ENCODE measurements at places on chromosomes 11 and 22. TPM values are rescaled to one million over a fixed set of nuclear protein-coding genes. Genes with fewer than 3 reads are reported as not detected.

DNA sequence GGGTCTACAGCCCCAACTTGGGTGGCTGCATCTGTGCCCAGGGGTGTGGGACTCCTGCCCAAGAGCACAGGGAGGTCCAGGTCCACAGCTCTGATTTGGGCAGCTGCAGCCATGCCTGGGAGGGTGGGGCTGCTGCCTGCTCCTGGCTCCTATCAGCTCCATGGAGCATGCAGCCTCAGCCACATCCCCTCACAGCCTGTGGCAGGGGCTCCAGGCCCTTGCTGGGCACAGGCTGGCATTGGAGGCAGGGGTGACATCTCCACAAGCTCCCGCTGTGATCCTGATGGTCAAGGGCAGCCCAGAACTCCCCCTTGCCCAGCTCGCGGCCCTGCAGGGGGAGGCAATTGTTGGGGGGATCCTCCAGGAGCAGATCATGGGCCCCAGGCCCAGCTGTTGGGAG lies 6.3 kb upstream of the OR56A4 start:
- no peak for DNase-seq

- DNase-seq, result no peak
These were observed 7.4 kb downstream of the APOBEC3D start for GRCh38 chr22:39028281-39028680.

DNA sequence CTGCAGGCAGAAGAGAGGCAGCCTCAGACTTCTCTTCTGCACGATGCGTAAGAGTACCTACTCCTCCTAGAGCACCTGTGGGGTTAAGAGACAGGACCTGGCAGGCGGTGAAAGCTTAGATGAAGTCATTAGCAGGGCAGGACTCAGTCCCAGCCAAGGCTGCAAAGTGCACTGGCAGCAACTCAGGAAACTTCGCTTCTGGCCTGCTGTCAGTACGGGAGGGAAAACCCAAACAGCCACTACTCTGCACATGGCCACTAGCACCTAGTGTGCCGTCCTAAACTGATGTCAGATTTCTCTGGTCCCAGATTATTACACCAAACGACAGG lies 8.8 kb upstream of the KLHL35 start:
- no peak for DNase-seq

The GSTP1 gene
- total RNA-seq, result 1,799 TPM

The TSGA10IP gene
- not detected for total RNA-seq
